Smooth muscle cell of the brain vasculature (primary cell): ENCODE measurements at places on chromosomes 2 and 18.

DNA sequence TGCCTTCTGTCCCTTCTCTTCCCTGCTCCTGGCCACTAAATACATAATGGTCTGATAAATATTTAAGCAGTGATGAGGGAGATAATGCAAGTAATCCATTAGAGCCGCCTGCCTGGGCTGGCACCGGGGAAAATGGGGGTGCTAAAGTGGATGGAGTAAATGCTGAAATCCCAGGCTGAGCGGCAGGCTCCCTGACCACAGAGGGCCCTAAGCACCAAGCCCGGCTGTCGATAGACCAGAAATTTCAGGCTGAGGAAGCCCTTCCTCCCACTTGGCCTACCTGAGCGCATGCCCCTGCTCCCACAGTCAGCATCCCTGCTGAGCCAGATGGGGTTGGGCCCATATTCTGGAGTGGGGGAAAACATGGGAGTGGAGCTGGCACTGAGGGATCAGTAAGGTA, 197.5 kb upstream of the SKOR2 start:
- no peak for DNase-seq

- DNase-seq = no peak
Measured at GRCh38 chr2:39118786-39119499, 1.9 kb downstream of the SOS1 start.

- no peak for DNase-seq
Measured at GRCh38 chr2:74066491-74067203, 81.1 kb downstream of the BOLA3 start.

DNA sequence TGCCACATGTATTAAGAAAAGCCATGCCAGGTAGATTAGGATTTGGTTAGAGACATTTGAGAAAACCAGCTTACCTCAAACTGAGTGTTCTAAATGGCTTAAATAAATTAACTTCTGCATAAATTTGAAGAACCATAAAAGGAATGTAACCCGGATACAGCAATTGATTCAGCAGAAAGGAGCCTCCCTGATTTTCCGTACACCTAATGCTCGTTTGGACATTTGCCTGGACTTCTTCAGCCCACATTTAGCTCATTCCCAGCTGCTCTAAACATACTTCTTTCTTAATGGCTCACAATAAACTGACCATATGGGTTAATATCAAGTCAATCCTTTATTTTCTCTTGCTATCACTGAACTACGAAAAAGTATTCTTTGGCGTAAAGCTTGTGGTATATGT, 392.4 kb downstream of the ZNF516 start:
- no peak for DNase-seq

DNA sequence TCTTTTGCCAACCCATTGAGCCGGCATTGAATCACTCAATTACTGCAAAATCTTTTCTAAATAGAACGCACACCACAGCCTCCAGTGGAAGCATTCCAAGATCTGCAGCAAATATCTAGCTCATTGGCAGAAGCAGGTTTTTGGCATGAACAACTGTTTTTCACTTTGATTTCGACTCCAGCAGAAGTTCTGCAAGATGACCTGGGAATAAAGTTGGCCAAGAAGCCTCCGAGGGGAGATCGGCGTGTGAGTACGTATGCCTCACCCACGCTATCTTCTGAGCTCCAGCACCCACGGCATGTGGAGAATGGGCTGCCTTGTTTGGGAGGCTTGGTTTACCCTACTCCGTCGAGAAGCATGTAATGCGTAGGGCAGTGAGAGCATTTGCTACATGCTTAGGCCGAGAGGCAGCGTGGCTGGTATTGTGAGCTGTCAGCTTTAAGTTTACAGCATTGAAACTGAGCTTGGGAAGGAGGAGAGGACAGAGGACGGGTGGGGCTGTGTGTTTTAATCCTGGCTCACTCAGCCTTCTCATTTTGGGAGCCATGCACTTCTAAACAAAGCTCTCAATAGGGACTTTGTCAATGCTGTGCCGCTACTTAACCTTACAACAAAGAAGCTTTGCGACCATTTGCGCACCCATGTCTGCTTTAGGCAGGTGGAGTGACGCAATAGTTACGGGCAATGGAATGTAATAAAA, 10.5 kb downstream of the PCARE start:
- DNase-seq = no peak

- DNase-seq = no peak
Measured at GRCh38 chr2:64667535-64667934, 13.8 kb upstream of the SERTAD2 start.
